Adipocyte (in vitro differentiated cells): ENCODE measurements at places on chromosomes 1 and 21.

DNA sequence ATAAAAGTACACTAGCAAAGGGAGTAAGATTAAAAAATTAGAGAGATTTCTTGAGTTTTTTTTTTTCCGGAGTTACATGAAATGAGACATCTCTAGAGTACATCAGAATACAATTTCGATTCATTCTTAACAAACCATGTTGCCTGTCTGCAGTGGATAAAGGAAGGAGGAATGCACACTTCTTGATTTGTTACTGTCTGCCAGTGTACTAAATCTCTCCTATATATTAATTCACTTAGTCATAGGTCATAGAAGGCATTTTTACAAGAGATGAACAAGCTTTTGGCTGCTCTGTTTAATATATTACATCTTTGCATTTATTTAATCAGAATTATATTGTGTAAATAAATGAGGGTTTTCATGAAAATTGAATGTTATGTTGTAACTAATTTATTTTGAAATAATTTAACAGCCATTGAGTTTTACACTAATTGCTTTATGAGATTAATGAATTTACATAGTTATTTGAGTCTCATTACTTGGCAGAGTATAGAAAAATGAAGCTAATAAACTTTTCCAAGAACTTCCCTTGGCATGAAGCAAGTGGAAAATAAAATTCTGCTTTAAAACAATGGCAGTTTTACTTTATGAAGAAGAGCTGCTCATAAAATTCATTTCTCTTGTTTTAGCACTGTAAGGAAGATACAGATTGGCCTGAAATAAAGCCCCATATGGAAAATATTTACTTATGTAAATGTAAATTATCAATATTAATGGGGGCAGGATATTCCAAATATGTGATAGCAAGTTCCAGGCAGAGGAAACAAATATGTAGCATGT, 1284.7 kb downstream of the BRINP3 start:
- no peak for DNase-seq

DNA sequence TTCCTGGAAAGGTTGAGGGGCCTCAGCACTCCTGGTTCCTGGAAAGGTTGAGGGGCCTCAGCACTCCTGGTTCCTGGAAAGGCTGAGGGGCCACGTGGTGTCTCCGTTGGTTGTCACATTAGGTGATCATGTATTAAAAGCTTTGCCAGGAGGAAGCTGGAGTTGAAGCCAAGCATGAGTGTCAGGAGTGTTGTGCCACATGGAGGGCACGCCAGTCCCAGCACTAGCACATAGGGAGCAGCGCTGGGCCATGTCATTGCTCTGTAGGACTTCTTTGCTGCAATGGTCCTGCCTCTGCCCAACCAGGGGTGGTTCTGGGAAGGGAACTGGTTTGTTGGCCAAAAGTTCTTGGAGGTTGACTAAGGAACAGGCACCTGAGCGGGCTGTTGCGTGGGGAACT, 13.3 kb downstream of the ATP5PO start:
- DNase-seq: no peak

DNA sequence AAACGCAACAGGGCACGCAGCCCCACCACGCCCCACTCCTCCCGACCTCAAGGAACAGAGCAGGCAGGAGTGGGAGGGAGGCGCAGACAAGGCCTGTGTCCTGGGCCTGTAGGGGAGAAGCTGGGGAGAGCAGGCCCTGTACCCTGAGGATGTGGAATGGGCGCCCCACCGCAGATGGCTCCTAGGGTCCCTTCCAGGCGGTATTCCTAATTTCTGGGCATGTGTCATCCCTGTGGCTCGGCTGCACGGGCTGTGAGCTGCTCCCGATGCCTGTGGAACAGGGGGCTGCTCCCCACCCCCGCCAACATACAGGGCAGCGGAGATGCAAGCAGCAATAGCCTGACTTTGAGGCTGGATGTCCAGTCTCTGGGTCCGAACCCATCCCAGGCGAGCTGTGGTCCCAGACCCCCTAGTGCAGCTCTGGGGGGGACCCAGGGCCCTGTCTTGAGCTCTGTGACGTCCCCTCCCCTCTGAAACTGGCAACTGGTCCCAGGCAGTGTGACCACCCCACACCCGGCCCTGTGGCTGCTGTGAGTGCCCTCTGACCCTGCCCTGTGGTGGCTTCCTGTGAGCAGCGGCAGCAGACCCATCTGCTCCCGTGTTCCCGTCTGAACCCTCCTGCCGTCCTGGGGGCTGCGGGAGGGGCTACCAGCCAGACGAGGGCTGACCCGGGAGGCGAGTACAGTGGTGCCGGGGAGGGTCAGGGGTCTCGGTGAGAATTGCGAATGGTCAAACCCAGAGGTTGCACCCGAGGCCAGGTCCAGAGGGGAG, 13.9 kb upstream of the COL6A2 start:
- DNase-seq: no peak

GRCh38 chr1:111743679-111744101, 4.5 kb upstream of the INKA2 start:
- peak; percentile 38 for DNase-seq

DNA sequence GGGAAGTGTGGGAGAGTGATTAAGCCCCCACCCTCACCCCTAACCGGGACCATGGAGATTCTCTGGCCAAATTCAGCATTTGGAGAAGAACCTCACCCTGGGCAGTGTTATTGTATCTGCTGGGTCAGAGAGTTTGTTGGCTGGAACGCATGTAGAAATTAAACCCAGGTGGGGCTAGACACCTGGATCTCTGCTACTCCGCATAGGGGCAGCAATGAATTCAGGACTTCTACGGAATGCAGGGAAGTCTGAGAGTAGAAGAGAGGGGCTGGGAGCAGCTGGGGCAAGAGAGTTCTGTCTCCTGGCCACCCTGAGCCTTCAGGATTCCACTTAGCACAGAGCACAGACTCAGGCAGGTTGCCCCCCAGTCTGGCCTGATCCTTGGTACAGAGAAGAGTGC, 3.6 kb upstream of the CRABP2 start:
- DNase-seq: no peak

DNA sequence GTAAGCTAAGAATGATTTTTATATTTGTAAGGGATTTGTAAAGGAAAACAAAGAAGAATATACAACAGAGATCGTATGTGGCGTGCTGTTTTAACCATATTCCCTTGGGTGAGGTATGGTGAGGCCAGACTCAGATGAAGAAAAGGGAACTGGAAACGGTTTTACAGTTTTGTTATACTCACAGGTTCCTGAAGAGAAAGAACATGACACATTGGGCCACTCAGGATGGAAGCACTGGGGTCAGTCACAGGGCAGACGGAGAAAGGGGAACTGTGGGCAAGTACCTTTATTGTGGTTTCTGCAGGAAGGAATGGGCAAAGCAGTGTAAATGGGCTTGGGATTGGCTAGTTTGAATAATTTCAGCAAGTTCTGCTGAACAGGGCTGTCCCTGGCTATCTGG, 177.4 kb downstream of the LBR start:
- DNase-seq: no peak

DNA sequence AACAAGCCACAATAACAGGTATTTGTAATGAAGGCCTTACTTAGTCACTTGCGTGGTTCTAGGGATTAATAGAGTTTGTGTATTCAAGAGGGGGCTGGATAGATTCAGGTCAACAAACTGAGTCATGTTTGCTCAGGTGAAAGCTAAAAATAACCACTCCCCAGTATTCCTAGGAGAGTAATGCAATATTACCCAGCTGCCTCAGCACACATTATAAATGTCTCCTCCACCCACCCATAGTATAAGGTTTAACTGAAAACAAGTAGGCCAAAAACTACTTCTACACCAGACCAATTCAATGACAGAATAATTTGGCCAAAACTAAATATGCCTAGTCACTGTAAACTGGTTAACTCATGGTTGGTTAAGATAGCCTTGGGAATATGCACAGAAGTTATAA, 34.4 kb downstream of the WLS start:
- no peak for DNase-seq

- peak; percentile 7 for DNase-seq
Measured at GRCh38 chr1:214234635-214235025, 46.3 kb upstream of the SMYD2 start.
